Tongue (tissue), 3 donors: ENCODE measurements at places on chromosomes 7 and 10.

GRCh38 chr10:79477456-79477855 lies 32.0 kb upstream of the ZCCHC24 start:
- DNase-seq: no peak

- DNase-seq: no peak
Observed at GRCh38 chr10:14173391-14173705, 157.4 kb downstream of the FRMD4A start.

- DNase-seq: no peak
Observed at GRCh38 chr7:45390731-45391130, 183.4 kb upstream of the ADCY1 start.

DNA sequence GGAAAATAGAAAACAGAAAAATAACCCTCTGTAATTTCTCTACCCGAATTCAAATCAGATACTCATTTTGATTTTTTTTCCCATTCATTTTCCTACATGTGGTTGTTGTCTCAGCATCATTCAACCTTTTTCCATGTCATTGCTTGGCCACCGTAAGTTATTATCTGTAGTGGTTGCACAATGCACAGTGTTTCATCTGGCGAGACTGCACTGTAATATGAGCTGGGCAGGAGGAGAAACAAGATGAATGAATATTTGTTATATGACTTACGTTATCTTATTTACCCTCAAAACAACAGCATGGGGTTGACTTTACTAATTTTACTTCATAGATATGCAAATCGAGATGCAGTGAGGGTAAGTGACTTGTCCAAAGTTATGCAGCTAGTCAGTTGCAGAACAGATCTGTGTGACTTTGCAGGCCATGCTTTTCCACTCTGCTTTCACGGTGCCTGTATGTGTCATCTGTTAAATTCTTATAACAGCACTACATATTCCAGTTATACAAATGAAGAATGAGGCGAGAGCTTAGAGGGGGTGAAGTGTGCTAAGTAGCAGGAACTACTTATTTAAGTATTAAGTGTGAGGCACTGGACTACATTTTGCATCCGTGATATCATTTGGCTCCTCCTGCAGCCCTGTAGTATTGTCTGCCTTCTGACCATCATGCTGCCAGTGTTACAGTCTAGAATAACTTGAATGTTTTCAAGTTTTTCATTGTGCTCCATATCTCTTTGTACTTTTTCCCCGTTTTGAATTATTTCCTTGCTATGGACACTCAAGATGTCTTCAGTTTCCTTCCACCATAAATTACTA lies 56.7 kb downstream of the ZMYND11 start:
- DNase-seq: no peak

- DNase-seq: peak; percentile 16
Observed at GRCh38 chr10:119803264-119803663, 69.4 kb downstream of the MCMBP start.

DNA sequence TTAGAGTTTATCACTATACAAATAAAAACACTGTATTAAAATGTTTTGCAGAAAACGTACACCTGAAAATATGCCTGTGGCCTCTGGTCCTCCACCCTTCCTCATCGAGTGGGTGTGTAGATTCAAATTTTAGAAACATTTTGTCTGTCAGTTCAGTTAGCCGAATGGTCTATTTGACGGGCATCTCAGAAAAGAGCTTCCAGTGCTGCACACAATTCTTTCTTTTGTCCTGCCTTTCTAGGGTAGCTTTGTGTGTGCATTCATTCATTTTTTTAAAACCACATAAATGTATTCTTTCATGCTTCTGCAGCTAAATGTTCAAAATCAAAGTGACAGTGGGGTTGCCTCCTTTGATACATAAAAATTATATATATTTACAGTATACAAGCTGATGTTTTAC lies 46.8 kb downstream of the GNAI1 start:
- no peak for DNase-seq

DNA sequence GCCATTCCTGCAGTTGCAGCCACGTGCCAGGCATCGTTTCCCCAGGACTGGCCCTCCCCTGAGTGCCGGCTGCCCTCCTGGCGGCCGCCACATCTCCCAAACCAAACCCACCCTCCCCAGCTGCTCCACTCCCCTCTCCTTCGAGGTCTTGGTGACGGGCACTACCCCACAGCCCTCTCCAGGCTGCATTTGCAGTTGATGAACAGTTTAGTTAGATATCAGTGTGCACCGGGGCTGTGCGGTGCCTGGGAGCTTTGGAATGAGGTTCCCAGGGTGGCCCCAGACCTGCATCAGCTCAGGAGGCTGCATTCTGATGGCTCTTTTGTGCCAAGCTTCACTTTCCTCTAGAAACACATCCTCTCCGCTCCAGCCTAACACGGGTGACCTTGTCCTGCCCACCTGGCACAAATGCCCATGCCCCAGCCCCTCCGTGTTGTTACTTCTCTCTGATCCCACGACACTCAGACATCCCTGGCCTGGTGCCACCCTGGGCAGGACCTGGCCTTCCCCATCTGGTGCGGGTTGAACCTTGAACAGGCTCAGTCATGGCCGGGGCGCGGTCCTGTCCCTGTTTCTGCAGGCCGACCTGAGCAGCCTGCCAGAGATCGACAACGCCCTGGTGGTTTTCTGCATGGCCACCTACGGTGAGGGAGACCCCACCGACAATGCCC lies 14.5 kb downstream of the TMEM120A start:
- no peak for DNase-seq

- DNase-seq: no peak
Observed at GRCh38 chr10:70197235-70197945, 27.1 kb upstream of the SAR1A start.

- peak; percentile 93 for DNase-seq
Observed at GRCh38 chr10:71547876-71548846, 151.4 kb downstream of the CDH23 start.

DNA sequence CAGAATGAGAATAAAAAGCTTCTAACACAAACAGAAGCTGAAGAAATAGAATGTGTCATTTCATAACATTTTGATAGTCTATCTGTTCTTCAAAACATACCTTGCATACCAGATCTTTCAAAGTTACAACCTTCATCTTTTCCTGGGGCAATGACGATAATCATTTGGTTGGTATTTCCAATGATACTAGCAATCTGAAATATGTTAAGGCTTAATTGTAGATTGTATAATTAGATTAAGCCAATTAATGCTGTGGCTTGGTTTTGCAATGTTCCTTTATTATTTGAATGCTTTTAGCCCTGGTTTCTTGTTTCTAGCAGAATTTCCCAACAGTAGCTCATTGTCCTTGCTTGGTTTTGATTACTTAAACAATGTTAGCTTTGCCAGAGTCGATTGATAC lies 84.6 kb downstream of the CABCOCO1 start:
- DNase-seq: no peak

DNA sequence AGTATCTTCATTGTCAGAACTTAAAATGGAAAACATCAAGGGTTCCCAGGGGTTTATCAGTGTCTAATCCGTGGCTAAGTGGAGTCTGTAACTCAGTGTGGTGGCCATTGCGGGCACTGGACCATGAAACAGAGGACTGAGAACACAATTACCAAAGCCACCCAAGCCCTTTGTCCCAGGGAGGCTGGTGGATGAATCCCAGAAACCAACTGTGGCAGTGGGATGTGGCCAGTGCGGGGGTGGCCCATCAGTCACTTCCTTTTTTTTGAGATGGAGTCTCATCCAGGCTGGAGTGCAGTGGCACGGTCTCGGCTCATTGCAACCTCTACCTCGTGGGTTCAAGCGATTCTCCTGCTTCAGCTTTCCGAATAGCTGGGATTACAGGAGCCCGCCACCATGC lies 61.8 kb downstream of the TACC2 start:
- no peak for DNase-seq

- DNase-seq: no peak
Observed at GRCh38 chr7:2575733-2576340, 17.1 kb downstream of the IQCE start.

- no peak for DNase-seq
Observed at GRCh38 chr7:50739744-50740435, 42.8 kb downstream of the GRB10 start.

DNA sequence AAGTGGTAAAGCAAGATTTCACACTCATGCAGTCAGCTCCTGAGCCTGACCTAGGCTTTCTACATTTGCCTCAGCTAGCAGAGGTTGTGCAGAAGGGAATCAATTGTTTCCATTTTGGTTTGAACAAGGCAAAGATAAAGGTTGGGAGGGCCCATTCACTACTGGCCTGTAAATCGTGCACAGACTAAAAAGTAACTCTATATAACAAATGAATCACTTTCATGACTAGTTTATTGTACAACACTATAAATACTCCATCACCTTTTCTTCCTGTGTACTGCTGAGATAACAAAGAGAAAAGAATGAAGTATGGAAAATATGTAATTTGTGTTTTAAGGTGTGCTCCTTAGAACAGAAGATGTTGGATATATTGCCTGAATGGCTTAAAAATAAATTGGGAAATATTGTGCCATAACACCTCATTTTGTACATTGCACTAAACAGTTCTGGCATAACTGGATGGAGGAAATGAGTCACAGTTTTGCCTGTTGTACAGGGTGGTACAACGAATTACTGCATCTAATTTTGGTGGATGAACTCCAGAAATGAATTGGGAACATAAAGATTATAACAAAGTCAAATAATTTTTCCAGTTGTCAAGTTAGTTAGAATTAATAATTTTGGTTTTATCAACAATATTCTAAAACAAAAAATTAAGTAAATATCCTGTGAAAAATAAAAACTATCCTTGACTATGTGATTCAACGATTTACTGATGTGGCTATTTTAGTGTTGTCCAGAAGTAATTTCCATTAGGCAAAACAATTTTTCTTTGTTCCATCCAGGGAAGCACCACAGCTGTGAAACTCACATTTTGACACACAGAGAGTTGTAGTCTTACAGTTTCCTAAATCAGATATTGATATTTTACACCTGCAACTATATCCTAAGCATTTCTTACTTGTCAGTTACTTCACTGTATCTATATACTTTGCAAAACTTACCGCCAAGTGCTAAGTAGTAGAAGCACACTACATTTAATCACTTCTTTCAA lies 18.0 kb downstream of the SEMA3C start:
- DNase-seq: no peak

- DNase-seq: no peak
Observed at GRCh38 chr7:12567015-12567414, 3.5 kb upstream of the SCIN start.

DNA sequence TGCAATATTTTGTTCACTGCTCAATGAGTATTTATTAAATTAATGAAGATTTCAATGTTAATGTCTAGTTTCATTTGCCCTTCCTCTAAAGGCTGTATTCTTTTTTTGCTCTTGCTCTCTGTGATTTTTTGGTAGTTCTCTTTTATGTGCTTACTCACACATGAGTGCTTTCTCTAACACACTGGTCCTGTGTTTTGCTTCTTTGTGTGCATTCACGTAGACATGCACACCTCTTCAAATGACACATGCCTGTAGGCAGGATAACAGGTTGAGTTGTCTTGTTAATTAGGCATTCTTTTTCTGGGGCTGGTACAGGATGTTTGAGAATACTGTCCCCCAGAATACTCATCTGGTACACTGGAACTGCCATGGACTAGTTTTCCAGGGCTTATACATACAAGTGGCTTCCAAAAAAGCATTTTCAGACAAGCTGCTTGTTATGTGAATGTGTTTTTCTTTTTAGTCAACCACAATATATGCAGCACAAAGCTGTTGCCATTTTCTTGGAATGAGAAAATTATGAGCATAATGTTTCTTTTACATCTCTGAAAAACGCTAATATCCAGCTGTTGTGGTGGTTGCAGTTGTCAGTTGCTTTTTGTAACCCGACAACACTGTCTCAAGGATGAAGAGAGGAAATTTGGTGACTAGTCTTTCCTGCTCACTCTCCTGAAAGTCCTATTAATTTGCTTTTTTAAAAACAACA lies 416.4 kb downstream of the AUTS2 start:
- DNase-seq: peak; percentile 55

- no peak for DNase-seq
Observed at GRCh38 chr7:30321882-30322192, 37.4 kb downstream of the ZNRF2 start.

DNA sequence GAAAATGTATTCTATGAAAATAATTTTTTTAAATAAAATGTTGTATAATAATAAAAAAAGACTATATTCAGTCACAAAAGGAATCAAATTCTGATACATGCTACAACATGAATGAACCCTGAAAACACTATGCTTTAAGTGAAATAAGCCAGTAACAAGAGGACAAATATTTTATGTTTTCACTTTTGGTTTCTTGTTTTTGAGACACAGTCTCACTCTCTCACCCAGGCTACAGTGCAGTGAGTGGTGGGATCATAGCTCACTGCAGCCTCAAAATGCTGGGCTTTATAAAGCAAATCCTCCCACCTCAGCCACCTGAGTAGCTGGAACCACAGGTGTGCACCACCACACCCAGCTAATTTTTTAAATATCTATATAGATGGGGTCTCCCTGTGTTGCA lies 64.2 kb downstream of the CNOT4 start:
- no peak for DNase-seq

DNA sequence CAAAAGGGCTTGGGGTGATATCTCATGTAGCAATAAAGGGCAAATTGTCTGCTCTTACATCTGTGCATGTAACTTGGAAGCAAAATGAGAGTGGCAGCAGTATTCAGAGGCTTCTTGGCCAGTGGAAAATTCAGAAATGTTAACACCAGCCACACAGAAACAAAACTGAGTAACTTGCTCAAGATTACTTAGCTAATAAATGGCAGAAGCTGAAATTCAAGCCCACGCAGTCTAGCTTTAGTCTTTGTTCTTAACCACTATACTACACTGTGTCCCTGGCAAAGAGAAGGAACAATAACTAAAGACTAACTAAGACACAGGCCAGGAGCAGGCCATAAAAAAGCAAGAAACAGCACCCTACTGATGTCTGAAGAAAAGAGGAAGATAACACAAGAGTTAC lies 185.9 kb upstream of the ASAH2 start:
- DNase-seq: no peak

DNA sequence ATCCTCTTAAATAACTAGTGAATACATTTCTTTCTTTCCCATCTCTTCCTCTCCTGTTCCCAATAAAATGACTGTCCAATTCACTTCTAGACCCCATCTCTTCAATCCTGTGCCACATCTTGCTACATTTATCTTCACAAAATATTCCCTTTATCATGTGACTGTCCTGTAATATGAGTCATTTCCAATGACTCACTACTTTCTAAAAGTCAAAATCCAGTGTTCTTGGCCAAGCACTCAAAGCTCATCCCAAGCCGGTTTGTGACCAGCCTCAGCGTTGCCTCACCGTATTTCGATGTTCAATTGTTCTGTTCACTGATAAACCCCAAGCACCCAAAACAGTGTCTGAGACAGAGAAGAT lies 104.7 kb downstream of the PARD3 start:
- DNase-seq: no peak

DNA sequence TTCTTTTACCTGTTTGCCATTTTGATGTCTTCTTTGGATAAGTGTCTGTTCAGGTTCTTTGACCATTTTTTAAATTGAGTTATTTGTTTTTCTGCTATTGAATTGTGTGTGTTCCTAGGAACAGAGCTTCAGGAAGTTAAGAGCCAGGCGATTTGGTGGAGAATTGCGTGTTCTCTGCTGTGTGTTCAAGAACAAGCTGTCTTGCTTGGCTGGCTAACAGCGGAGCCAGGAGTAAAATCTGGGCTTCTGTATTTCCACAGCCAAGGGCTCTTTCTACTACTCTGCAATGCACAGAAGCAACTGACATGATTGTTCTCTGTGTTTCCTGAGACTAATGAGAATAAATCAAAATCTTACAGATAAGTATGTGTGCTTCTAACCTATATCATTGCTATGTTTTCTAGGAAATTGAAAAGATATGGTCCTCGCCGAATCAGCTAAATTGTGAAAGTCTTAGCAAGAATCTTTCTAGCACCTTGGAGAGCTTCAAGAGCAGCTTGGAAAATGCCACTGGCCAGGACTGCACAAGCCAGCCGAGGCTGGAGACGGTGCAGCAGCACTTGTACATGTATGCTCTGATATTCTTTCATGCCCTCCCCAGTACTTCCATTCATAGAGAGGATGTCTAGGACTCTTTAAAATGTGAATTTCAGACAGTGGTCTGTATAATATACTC lies 124.2 kb downstream of the ABCA13 start:
- DNase-seq: no peak
